Tracheal epithelial cell (primary cell): ENCODE measurements at places on chromosomes 5 and 9. TPM values are rescaled to one million over a fixed set of nuclear protein-coding genes. Genes with fewer than 3 reads are reported as not detected.

SV2C gene
- total RNA-seq = not detected in 2 replicates

CYLC2 gene
- not detected in 2 replicates for total RNA-seq

ABO gene
- total RNA-seq = under 0.01 and 0.43 TPM in 2 replicates

TOR2A gene
- 4.8 and 5.5 TPM in 2 replicates for total RNA-seq

OBP2B gene
- total RNA-seq = not detected in 2 replicates

CYSRT1 gene
- 0.72 and 6.0 TPM in 2 replicates for total RNA-seq

HRH2 gene
- total RNA-seq = not detected in 2 replicates

ITGA1 gene
- 1.4 and 3.4 TPM in 2 replicates for total RNA-seq

ADAMTSL1 gene
- total RNA-seq = 0.72 TPM in 1 of 2 replicates, not detected in the other

KCNIP1 gene
- total RNA-seq = 3.1 TPM in 1 of 2 replicates, not detected in the other

SLC1A3 gene
- 4.6 and 7.0 TPM in 2 replicates for total RNA-seq
